ENCODE measurements at places on chromosomes 2 and 18.

DNA sequence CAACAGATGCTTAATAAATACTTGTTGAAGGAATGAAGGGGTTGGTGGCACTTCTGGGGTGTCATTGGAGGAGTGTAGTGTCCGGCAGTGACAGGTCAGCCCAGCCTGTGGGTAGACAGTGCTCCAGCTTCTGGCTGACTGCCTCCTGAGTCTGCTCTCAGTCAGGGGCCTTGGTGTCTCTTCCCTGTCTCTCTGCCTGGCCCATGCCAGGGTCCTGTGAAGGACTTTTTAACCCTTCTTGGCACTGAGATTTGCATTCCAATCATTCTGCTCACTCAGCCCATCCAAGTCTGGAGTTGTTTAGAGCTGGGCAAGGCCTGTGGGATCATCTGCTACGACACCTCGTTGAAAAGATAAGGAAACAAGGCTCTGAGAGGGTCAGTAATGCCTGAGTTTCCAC is 1.4 kb upstream of the KCNK3 start:
- DNase-seq = no peak

DNA sequence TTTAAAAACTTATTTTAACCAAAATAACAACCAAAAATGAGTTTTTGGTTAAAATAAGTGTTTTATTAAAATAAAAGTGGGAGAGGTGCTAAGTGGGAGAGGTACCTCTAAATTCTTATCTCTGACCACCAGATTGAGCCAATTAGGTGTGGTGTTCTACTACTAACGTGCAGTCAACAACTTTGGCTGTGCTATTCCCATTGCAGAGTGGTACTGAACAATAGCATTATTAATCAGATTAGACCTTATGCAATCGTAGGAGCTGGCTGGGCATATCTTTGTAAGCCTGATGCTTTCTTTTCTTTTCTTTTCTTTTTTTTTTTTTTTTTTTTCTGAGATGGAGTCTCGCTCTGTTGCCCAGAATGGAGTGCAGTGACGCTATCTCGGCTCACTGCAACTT is 38.9 kb downstream of the RAB27B start:
- DNase-seq = no peak

DNA sequence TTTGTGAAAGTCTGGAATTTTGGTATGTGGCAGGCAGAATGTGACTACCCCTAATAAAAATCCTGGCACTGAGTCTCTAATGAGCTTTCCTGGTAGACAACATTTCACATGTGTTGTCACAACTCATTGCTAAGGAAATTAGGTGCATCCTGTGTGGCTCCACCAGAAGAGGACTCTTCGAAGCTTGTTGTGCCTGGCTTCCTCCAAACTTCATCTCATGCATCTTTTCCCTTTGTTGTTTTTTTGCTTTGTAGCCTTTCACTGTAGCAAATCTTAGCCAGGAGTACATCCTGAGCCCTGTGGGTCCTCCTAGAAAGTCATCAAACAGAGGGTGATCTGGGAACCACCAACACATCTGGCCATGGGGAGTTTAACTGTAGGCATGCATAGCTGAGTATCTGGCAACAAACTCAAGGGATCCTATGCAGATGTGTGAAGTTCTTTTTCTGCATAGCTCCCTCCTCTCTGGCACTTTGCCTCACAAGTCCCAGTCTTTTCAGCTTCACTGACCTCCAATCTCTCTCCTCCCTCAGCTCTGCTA is 42.1 kb upstream of the SERTAD2 start:
- DNase-seq = no peak

- DNase-seq = no peak
These were observed 307.3 kb upstream of the FBXO11 start for GRCh38 chr2:48213646-48214045.
